Head of caudate nucleus (tissue), 42 donors: ENCODE measurements at places on chromosomes 7 and 10.

DNA sequence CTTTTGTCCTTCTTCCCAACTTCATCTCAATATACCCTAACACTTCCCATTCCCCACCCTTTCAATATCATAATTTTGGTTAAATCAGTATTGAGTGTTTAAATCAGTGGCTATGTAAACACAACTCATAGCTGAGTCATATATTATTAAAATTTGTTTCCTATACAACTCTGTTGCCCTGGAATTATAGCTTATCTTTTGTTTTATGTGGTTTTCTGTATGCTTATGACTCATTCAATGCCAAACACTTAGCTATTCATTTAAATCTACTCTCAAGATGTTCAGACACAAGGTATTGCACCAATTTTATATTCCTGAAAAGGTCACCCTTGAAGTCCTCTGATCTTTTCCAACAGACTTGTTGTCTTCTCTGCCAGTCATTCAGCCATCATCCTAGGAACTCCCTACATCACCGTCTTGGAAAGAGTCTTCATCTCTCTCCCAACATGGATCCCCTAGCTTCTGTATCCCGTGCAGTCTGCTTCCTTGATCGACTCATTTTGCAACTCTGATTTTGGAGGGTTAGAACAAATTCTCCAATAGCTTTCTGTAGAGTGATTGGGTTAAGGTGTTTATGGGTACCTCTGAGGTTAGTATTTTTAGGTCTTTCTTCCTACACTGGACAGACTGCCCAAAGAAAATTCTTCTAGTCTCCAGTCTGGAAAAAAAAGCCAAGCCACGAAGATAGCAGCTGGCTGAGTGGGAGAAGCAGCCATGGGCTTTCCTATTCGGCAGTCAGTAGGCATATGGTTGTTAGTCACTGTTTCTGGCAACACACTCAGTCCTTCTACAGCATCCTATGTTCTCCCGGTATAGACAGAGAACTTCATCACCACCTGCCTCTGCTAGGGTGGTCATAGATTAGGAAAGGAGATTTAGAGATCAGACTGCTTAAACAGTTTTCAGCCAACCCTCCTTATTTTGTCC, 102.1 kb downstream of the CRPPA start:
- DNase-seq: no peak

GRCh38 chr10:131921184-131921583, 20.4 kb downstream of the PPP2R2D start:
- peak; percentile 63 for DNase-seq

GRCh38 chr7:127995881-127996215, 35.4 kb downstream of the LRRC4 start:
- DNase-seq: no peak

DNA sequence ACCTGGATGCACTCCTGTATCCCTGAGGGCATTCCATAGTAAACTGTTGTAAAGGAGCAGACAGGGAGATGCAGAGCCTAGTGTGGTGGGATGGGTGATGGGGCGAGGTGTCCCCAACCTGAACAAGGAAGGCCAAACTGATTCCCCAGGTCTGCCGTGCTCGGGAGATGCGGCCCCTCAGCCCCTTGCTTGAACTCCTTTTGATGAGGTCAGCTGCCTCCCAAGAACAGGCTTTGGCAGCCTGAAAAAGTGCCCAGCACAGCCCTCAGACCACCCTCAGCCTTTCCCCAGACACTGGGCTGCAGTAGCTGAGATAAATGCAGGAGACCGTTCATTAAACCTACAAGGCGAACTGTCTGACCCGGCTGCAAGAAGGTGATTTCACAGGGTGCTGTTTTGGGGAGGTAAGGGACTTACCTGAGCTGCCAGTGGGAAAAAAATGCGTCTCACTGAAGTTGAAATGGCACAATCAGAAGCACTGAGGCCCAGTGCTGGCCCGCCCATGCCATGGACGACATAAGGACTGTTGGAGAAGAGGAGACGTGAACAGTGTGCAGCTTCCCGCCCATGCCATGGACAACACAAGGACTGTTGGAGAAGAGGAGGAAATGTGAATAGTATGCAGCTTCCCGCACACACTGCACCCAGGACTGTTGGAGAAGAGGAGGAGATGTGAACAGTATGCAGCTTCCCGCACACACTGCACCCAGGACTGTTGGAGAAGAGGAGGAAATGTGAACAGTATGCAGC, 148.4 kb upstream of the FAM20C start:
- peak; percentile 21 for DNase-seq

GRCh38 chr7:70474639-70475234, 657.2 kb upstream of the GALNT17 start:
- DNase-seq: no peak

DNA sequence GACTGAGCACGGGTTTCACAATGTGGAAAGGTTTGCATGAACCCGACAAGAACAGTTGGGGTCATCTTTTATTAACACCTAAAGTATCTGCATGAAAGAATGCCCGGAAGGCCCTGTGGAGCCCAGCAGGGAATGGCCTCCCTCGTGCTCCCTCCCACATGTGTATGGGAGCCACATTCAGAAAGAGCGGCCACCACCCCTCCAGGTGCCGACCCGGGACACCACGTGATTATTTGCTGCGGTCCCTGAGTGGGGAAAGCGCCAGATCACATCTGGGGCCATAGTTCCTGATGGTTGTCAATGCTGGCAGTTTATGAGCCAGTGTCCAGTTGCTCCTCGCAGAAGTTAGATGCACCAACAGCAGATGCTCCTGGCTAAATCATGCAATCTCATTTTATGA, 571.4 kb downstream of the TCERG1L start:
- no peak for DNase-seq
